ENCODE measurements at places on chromosomes 12 and 14. TPM values are rescaled to one million over a fixed set of nuclear protein-coding genes. Genes with fewer than 3 reads are reported as not detected.

- no peak for DNase-seq
These were observed 85.4 kb downstream of the NCOR2 start for GRCh38 chr12:124481772-124482566.

CLEC12A gene
- total RNA-seq: 3.5 TPM

- no peak for DNase-seq
These were observed 32.0 kb downstream of the EAPP start for GRCh38 chr14:34507459-34507858.

DNA sequence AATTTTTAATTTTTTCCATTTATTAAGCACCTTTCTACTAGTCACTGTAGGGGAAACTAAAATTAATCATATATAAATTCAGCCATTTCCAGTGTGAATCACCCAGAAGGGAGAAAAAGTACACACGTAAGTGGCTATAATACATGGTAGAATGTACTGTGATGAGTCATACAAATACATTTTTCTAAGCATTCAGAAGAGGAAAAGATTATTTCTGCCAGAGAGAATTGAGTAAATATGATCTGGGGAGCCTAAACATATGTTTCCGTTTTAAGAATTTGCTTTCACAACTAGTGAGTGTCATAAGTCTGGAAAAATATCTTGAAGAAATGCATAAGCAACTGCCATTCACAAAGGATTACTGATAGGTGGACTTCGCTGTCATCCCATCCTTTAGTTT lies 102.8 kb downstream of the TGFB3 start:
- DNase-seq: no peak

CCDC197 gene
- total RNA-seq: not detected

DNA sequence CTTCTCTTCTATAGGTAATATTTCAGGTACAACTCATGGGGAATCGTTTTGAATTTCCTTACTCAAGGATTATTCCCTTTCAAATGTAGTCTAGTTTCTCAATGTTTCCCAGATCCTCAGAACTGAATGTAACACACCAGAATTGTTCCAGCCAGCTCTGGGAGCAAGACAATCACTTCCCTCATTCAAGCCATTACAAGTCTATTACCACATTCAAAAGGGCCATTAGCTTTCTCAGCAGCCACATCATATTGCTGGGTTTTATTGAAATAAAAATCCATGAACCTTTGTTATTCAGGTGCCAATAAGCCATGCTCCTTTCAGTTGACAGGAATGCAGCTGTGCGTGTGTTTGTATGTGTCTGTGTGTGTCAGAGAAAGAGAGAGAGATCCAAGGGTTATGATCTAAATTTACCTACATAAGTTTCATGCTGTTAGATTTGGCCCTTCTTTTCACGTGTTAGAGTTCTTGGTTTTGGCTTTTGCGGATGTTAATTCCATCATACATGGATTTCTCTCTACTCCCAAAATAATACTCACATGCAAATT lies 357.7 kb downstream of the BCAT1 start:
- no peak for DNase-seq

- DNase-seq: no peak
These were observed 16.9 kb downstream of the PPP4R3A start for GRCh38 chr14:91493169-91493568.

DNA sequence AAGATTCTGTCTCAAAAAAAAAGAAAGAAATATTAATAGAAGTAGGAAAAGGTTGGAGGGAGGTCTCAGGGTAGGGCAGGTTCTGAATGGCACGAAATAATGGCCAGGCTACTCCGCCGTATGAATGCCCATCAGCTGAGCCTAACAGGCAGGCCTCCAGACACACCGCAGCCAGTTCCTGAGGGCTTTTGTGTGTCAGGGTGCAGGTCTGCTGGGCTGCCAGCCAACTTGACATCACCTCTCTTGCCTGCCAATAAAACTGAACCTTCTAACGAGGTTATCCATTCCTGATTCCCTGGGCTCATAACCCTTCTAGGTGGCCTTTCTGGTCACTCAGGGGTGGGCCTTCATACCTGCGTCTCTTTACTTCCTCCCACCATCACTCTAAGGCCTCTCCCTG lies 3.0 kb downstream of the IFI27 start:
- DNase-seq: peak; percentile 86

CPSF6 gene
- 44.7 TPM for total RNA-seq

NUAK1 gene
- total RNA-seq: 11.4 TPM

DNA sequence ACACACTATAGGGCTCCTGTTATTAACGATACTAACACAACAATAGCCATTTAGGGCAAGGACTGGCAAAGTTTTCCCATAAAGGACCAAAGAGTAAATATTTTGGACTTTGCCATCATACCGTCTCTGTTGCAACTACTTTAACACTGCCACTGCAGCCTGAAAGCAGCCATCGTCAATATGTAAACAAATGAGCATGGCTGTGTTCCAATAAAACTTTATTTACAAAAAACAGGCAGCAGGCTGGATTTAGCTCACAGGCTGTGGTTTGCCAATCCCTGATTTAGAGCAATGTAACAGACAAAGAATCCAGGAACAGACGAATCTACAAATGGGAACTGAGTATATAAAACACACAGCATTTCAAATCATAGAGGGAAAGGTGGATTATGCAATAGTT lies 84.1 kb downstream of the FRMD6 start:
- DNase-seq: no peak

NGB gene
- total RNA-seq: not detected

DNA sequence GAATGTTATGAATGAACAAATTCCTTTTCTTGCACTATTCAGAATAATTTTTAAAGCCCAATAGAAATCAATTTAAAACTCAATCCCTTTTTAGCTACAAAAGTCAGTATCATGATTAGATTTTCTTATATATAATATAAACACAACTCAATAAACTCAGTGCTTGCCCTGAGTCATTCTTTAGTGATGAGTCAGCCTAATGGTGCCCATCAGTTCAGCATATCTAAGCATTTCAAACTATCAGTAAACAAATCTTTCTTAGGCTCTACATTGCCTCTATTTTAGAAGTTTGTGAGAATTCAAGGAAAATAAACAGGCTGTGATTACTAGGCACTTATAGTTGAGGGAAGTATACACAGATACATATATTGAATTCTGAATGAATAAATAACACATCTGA lies 179.6 kb downstream of the NELL2 start:
- no peak for DNase-seq

NEUROD4 gene
- not detected for total RNA-seq

DNA sequence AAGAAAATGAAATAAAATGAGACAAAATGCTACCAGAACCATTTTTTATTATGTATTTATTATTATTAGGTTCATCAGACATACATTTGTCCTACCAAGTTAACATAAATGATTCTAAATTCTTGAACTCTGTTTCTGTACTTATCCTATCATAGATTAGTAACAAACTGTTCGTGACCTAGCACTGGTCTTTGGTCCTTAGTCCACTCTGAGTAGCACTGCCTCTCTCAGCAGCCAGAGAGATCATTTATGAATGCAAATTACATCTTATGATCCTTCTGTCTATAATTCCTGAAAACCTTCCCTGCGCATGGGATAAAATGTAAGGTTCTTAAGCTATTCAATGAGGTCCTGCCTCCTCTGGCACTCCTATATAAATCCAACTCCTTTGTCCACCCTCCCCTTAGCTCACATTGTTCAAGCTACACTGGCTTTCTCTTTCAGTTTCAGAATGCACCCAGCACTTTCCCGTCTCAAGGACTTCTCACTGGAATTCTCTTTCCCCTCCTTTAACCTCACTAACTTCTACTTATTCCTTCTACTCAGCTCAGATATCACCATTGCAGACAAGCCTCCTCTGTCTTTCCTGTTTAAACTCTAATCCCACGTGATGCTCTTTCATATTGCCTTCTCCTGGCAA lies 17.1 kb downstream of the PDZRN4 start:
- DNase-seq: no peak

ARMH4 gene
- 10.0 TPM for total RNA-seq

DNA sequence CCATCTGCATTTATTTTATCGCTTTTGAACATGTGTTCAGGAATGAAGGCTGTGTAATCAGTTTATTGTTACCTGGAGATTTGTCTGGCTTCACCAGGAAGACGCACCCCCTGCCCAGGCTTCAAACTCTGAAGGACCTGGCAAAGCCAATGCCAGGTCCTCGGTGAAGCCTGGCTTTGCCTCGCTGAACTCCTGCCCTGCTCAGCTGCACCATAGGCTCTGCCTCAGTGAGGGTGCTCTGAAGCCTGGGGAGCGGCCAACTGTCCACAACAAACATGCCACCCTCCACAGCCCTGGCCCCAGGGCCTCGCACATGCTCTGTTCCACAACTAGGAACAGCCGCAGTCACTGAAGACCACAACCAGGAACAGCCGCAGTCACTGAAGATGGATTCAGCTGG lies 66.9 kb downstream of the NTF3 start:
- DNase-seq: no peak

DNA sequence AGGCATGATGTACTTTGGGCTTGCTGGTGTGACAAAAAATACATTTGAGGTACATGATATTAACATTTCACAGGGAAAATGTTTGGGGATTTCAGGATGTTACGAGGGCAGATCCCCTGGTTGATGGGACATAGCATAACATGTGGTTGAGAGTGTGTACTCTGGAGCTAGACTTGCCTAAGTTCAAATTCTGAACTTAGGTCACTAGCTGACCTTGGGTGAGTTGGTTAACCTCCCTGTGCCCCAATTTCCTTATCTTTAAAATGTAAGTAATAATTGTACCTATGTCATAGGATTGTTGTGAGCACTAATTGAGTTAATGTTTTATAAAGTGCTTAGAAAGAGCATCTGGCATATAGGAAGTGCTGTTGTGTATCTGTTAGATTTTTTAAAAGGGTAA lies 64.7 kb upstream of the ATF1 start:
- no peak for DNase-seq

DNA sequence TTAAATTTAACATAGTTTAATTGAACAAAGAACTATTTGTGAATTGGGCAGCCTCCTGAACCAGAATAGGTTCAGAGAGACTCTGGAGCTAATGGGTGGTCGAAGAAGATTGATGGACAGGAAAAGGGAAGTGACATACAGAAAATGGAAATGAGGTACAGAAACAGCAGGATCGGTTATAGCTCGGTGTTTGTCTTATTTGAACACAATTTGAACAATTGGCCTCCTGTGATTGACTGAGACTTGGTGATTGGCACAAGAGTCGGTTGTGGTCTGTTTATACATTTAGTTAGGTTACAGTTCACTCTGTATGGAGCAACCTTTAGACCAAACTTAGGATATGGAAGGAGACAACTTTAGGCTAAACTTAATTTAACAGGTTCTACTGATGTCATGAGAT lies 18.4 kb upstream of the CFL2 start:
- no peak for DNase-seq

- DNase-seq: no peak
These were observed 3.8 kb downstream of the INHBC start for GRCh38 chr12:57438400-57438799.

- DNase-seq: no peak
These were observed 75.6 kb upstream of the BCL11B start for GRCh38 chr14:99347561-99347960.

GRCh38 chr14:29037411-29037810 lies 270.8 kb downstream of the FOXG1 start:
- no peak for DNase-seq

DNA sequence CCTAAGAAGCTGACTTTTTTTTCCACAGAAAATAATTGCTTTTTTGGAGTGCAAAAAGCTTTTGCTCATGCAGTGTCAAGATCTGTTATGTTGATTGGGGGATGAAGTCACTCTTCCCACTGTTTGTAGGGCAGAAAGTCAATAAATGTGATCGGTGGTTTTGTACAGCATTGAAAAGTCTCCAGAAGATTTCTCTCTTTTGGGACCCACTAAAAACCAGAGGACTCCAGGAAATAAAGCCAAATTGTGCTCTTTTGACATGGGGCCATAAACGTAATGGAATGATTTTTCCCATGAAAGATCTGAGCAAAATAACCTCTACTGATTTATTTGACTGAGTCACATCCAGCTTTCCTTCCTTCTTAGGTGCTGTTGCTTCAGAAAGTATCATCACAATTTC lies 122.5 kb downstream of the SNAPC1 start:
- no peak for DNase-seq

- no peak for DNase-seq
These were observed 26.8 kb downstream of the ZFYVE1 start for GRCh38 chr14:73000073-73000472.

DNA sequence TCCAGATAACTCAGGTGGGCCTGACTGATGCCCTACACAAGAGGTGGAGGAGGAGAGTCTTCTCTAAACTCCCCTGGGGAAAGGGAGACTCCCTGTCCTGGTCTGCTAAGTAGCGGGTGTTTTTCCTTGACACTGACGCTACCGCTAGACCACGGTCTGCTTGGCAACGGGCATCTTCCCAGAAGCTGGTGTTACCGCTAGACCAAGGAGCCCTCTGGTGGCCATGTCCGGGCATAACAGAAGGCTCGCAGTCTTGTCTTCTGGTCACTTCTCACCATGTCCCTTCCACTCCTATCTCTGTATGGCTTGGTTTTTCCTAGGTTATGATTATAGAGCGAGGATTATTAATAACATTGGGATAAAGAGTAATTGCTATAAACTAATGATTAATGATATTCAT lies 965.5 kb downstream of the TMEM121 start:
- DNase-seq: no peak

- DNase-seq: no peak
These were observed 132.5 kb downstream of the DAAM1 start for GRCh38 chr14:59320763-59321625.

PNN gene
- 60.1 TPM for total RNA-seq

OAS3 gene
- 11.9 TPM for total RNA-seq

- peak; percentile 20 for DNase-seq
These were observed 21.3 kb upstream of the RBM19 start for GRCh38 chr12:113987261-113988063.
